ENCODE measurements at places on chromosomes 1 and 21. TPM values are rescaled to one million over a fixed set of nuclear protein-coding genes. Genes with fewer than 3 reads are reported as not detected.

DNA sequence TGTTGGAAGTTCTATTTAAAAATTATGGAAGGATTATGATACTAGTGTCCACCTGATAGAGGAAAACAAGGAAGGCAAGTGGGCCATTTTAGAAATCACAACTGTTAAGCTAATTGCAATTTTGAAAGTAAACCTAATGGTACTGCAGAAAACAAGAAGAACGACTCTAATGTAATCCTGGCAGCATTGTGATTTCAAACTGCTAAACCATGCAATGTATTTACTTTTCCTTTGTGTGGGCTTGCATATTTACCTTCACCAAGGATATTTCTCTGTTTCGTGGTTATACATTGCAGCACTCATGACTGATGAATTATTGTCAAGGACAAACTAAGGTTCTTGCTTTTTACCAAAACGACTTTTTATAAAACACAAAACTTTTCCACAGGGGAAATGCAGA is 88.1 kb downstream of the TM2D1 start:
- DNase-seq = peak; percentile 27

DNA sequence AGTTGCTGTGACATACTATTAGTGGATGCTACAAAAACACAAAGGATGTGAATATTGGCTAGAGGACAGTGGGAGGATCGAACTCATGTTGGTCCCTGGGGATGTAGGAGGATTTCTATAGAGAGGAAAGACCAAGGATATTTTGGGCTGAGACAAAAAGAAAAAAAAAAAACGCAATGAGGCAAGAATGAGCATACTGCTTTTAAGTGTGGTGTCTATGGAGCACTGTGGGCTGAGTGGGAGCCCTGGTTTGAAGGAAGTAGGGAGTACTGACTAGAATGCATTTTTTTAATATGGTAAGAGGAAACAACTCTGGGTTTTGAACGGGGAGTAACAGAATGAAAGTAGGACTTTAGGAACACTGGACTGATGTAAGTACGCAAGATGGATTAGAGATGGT is 450.7 kb downstream of the NEGR1 start:
- DNase-seq = no peak

The VPS13D gene
- total RNA-seq = 76.0 TPM

GRCh38 chr1:95067062-95067461 is 5.7 kb downstream of the ALG14 start:
- no peak for DNase-seq

The KRTAP11-1 gene
- total RNA-seq = not detected

DNA sequence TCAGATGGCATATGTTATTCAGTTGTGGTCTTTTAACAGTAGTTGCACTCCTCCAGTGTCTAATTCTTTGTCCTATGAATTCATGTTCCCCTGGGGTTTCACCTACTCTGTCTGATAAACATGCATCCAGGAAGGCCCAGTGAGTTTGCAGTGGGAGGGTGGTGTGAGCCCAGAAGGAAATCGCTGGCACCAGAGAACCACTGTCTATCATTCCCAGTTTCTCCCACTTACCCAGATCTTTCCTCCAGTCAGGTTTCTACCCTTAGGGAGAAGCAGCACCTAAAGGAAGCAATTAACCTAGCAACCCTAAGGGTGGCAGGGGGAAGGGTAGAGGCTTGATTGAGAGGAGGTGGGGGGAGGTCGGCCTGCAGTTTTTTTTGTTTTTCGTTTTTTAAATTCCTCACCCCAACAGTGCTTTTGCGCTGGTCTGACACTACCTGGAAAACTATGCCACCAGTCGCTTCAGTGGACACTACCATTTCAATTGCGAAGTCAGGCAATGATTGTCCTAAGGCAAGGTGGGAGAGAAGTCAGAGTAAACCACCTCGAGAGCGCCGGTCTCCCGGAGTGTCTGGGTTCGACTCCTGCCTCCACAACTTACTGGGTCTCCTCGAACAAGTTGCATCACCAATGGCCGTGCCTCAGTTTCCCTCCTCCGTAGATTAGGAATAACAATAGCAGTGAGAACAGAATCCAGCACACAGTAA is 766 bp upstream of the SLC44A3 start:
- DNase-seq = no peak

The KAZN gene
- 18.8 TPM for total RNA-seq

- no peak for DNase-seq
Measured at GRCh38 chr1:114771992-114772391, 8.5 kb downstream of the SIKE1 start.
